ENCODE measurements at places on chromosomes 7 and 10.

DNA sequence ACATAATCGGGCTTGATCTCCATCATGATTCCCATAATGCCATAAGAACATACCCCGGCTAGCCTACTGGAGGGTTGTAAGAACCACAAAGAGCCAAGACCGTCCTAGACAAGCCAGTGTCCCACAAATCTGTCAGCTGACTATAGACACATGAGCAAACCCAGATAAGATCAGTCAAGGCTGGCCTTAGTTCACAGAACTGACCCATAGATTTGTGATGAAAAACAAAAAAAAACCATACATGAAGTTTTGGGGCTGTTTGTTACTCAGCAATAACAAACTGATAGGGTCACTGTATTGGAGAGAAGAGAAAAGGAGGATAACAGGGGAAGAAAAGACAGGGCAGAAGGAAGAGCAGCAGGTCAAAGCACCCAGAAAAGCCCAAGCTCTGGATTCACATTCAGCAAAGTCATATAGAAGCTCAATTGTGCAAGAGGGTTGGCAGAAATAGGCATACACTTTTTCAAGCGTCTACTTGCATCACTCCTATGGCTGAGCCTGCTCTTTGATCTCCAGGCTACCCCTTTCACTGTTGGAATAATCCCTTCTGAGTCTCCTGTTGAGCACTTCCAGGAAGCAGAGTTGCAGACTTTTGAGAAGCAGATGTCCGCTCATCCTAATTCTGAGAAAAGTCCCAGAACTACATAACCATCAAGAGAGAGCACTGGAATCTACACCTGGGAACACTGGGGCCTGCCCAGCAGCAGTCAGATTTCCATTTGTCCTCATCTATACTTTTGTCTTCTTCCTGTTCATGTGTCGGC lies 122.0 kb upstream of the HABP2 start:
- no peak for DNase-seq

- no peak for DNase-seq
Measured at GRCh38 chr7:320297-320696, 30.3 kb downstream of the FOXL3 start.

- DNase-seq, result peak; percentile 25
Measured at GRCh38 chr10:75672842-75673241, 241.4 kb downstream of the LRMDA start.

DNA sequence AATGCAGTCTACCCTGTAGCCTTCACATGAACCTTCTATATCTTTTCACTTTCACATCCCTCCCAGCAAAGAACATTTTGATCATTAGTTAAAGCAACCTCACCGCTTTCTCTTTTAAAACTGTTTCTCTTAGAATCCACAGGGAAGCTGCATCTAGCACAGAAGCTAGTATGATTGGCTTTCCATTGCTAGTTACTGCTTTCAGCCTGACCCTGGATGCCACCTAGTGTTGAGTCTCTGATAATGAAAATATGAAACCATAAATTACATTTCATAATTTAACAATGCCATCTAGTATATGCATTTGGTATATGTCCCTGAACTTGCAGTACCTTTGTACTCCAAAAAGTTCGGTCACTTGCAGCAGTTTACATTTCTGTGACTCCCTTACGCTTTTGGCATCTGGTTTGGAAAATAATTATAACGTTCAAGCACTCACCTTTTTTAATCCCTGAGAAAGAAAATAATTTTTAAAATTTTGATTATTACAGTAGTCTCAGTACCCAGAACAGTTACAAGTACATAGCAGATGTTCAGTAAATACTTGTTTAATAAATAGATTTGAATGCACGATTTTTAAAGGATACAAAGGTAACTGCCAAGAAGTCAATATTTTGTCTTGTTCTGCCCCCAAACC lies 22.7 kb downstream of the CISD1 start:
- DNase-seq, result peak; percentile 67

GRCh38 chr10:17092216-17092944 lies 37.2 kb downstream of the CUBN start:
- DNase-seq, result peak; percentile 97

- DNase-seq, result no peak
Measured at GRCh38 chr7:111147708-111148533, 57.0 kb downstream of the LRRN3 start.

DNA sequence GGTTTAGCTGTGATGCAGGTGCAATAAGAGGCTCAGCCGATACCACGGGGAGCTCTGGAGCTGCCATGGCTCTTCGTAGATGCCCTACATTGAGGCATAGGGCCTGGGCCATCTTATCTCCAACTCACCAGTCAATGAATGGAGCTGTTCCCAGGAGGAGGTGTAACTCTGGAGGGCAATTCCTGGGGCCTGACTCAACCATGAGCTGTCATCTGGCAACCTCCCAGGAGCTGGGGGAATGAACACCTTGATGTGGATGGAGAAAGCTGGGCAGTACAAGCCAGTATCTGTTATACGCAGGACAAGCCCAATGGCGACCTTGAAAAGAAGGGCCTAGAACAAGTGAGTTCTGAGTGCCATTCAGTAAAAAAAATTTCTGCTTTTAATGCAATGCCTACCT lies 224.0 kb upstream of the PLXDC2 start:
- no peak for DNase-seq

DNA sequence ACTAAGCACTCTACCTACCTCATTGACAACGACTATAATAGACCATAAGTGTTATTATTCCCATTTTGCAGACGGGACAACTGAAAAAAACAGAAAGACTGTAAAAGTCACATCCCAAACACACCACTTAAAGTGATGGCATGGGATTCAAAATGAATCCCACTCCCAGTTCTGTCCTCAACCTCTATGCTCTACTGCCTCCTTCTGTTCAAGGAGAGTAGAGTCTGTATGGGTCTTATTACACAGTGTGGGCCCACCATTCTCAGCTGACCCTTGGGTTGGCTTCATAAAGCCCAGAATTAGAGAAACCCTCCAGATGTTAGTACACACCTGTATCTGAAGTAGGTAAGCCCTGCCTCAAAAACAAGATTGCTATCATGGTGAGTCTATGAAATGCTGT lies 102.2 kb downstream of the GRM8 start:
- no peak for DNase-seq

GRCh38 chr7:3260401-3260715 lies 40.7 kb upstream of the SDK1 start:
- DNase-seq, result no peak

DNA sequence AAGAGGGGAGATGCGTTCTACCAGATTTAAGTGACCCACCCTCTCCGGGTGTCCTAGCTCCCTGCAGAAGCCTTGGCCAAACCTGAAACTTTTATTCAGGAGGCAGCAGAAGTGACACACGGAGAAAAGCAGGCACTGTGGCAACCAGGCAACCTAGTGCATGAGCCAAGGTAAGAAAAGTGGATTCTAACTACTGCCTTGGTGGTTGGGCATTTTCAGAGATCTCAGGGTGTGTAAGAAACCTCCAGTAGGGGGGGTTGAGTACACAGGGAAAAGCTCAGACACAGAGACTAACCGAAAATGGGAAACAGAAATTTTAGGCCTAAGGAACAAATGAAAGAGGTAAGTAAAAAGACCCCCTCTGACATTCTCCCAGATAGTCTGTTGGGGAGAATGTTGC lies 645.7 kb downstream of the ANKRD7 start:
- DNase-seq, result no peak

DNA sequence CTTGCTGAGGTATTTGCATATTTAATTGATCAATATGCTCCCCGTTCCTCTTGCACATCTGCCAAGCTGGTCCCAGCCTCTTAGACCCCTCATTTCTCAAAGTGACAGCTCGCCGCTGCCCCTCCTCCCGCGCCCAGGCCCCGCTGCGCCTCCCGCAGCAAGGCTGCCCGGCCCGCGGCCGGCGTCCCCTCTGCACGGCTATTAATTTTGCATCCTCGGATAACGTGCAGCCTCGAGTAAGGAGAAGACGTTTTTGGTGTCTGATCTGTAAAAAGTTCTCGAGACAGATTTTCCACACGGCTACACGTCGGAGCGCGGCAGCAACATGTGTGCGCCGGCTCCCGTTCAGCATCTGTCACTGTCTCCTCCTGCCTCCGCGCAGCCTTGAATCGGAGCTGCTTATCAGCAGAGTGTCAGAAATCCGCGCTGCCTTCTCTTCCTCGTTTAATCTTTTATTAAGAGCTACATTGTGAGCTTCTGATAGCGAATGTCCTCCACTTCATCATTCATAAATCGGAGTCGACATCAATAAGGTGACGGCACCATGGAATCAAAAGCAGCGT lies 65.3 kb downstream of the EBF3 start:
- DNase-seq, result no peak

DNA sequence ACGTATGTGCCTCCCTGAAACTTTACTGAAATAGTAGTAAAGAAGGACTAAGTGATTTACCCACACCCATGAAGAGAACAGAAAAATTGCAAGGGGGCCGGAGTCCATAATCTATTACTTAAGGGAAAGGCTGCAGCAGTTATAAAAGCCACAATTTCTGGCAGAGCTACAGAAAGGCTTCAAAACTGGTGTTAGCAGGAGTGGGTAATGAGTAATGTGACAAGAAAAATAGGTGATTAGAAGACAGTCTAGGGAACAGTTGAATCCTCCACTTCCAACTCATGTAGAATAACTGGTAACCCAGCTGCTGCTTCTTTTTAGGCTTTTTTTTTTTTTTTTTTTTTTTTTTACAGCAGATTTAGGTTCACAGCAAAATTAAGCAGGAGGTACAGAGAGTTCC lies 413.3 kb downstream of the SFMBT2 start:
- no peak for DNase-seq

DNA sequence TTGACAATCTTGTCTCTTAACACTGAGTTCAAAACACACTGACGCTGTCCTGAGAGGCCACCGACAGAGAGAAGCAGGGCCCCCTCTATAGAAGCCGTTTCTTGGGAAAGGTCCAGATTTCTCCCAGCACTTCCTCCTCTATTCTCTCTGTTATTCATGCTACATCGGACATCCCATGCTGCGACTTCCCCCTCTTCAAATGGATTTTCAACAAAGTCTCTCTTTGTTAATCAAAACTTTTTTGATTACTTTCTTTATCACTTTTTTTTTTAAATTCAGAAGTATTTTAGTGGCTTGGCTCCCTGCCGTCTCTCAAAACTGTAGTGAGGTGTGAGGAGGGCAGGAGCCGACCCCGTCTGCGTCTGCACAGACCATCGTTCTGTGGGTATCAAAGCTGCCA lies 298.9 kb upstream of the PITRM1 start:
- no peak for DNase-seq

DNA sequence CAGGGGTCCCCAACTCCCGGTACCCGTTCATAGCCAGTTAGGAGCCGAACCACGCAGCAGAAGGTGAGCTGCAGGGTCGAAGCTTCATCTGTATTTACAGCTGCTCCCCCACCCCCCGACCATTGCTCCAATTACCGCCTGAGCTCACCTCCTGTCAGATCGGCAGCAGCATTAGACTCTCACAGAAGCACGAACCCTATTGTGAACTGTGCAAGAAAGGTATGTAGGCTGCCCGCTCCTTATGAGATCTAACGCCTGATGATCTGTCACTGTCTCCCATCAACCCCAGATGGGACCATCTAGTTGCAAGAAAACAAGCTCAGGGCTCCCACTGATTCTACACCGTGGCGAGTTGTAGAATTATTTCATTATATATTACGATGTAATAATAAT lies 14.6 kb upstream of the AZGP1 start:
- no peak for DNase-seq

DNA sequence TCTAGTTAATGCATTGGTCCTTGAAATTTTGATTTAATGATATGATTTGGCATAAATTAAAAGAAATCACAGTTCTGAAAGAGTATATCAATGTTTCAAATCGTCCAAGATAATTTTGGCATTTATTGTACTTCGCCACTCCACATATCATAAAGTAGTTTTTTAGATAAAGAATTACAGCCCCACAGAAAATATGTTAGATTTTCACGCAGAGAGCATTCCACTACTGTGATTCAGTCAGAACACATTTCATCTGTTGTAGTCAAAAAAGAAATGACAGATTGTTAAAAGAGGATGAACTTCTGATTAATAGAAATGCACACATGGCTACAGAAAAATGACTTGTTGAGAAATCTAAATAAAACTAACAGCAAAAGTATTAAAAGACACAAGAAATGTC lies 1063.5 kb upstream of the LRRN3 start:
- DNase-seq, result no peak

DNA sequence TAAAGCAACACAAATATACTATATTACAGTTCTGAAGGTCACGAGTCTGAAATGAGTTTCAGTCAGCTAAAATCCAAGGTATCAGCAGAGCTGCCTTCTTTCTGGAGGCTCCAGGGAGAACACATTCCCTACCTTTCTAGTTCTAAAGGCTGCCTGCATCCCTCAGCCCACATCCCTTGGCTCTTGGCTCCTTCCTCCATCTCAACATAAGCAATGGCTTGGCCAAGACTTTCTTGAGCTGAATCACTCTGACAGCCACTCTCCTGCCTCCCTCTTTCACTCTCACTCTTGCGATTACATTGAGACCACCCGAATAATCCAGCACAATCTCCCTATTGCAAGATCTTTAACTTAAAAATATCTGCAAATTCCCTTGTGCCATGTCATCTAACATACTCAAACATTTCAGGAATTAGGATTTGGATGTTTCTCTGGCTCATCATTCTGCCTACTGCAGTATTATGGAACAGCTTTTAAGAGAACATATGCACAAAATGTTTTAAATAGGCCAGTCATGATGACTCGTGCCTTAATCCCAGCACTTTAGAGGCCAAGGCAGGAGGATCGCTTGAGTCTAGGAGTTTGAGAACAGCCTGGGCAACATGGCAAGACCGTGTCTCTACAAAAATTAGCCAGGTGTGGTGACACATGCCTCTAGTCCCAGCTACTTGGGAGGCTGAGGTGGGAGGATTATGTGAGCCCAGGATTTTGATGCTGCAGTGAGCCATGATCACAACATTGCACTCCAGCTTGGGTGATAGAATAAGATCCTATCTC lies 144.2 kb upstream of the VSTM2A start:
- DNase-seq, result no peak

DNA sequence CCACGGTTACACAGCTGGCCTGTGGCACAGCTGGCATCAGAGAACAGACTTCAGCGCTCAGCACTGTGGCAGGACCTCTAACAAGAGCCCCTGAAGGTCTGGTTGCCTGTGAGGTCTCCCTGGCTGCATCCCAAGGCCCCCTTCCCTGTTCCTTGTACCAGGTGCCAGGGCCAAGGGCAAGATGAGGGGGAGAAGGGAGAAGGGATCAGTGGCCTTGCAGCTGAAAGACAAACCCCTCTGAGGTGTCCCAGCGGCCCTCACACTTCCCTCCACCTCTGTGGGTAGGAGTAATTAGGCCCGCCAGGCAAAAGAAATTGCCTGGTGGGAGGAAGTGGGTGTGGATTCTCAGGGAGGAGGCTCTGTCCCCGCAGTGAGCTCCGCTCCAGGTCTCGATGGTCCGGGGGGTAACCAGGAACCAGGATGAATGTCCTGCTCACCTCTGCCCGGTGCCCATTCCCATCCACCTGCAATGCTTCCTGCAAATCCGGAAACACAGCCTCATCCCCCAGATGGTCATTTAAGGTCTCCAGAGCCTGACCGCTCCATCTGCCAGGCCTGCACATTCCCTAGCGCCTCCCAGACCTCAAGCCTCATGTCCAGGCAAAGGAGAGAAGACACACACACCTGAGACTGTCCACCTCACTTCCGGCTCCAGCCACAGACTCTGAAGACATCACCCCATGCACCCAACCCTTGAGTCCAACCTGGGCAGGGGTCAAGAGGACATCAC lies 22.7 kb downstream of the GRID2IP start:
- no peak for DNase-seq

- DNase-seq, result no peak
Measured at GRCh38 chr7:26856176-26856985, 8.0 kb downstream of the SKAP2 start.
